ENCODE measurements at places on chromosomes 13 and 19.
A peak's percentile ranks its signal among the peaks of the same experiment; 100 is the strongest.

DNA sequence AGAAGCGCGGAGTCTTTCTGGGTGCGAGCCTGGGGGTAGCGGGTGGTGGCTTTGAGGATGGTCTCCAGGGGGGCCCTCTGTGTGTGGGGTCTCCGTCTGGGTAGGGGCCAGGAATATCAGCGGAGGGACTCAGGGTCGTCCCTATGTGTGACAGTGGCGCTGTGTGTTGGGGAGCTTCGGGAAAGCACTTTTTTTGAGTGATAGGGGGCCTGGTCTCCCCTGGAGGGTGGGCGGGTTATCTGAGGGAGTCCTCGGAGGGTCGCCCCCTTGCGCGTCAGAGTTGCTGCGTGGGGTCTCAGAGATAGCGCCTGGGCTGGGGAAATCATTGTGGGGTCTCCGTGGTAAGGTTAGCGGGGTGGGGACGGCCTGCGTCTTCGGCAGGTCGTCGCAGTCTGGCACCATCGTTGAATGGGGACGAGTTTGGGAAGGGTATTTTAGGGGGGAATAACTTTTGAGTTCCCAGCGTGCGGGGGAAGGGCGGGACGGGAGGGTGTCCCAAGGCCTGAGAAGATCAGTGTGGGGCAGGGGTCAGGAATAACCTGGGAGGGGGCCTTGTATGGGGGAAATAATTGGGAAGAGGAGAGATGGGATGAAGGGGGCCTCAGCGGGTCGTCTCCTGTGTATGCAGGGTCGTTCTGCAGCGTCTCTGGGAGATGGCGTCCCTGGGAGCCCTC, 857 bp downstream of the IER2 start:
- no peak for DNase-seq

DNA sequence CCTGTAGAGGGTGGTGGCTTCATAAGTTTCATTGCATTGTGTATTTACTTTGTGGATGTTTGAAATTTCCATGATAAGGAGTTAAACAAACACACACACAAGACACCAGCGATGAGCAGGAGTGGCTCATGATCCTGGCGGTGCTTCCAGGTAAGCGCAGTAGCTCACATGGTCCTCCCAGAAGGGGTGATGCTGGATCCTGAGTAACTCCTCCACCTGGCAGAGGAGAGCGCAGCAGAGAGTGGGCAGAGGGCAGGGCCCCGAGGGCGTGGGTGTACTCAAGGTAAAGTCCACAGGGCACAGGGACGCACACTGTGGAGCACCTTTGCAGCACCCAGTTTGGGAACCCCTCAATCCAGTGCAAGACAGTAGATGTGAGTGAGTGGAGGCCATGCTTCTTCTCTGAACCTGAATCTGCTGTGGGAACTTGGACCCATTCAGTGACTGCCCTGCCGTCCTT, 54.0 kb downstream of the RFX2 start:
- DNase-seq = no peak

DNA sequence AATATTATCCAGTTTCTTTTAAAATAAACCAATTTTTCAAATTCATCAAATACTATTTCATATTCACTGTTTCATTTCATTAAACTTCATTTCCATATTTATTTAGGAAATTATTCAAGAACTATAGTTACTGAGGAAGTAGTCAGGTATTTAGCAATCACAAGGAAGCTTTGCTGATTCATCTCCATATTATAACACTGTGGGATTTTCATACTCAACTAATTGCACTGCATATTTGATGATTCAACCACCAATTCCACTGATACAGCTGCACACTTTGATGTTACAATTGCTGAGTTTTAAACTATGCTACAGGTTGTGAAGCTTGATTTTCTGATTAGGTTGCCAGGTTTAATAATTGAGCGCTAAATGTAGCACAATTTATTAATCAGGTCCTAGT, 556.8 kb upstream of the SLITRK1 start:
- no peak for DNase-seq

GRCh38 chr13:76879203-76879882, 6.9 kb downstream of the KCTD12 start:
- DNase-seq = peak; percentile 85

DNA sequence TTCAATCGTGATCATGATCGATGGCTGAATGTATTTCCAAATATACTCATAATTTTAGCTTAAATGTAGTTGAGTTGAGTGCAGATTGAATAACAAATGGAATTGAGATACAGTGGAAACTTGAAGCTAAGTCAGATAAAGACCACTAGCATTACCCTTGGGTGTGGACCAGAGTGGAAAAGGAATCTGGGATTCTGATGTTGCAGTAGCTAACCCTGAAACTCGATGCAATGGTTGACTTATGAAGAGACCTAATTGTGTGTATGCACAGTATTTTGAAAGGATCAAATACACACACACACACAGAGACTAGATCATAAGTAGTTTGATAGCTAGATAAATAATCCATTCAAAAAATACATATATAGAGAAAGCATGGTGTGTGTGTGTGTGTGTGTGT, 135.8 kb downstream of the RXFP2 start:
- no peak for DNase-seq

DNA sequence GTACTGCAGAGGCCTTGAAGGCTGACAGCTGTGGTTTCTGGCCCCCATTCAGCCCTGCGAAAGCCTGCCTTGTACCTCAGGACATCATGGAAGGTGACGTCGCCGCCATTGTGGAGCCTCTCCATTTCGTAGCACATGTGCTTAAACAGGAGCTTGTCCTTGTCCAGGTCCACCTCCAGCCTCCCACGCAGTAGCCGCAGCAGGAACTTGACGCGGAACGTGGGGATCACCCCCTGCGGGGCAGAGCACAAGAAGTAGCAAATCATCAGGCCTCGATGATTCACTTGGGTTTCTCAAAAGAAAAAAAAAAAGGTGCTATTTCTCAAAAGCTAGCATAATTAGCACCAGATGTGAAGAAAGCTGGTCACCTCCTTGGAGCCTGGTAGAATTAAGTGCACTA, 351.0 kb downstream of the NALCN start:
- no peak for DNase-seq

GRCh38 chr13:113812178-113813040, 51.5 kb downstream of the GAS6 start:
- no peak for DNase-seq
